ENCODE measurements at places on chromosomes 16 and 17. TPM values are rescaled to one million over a fixed set of nuclear protein-coding genes. Genes with fewer than 3 reads are reported as not detected.

EME1 gene
- total RNA-seq, result not detected

OR3A3 gene
- not detected for total RNA-seq

KIF18B gene
- total RNA-seq, result not detected

GPRC5C gene
- 17.9 TPM for total RNA-seq

HBM gene
- not detected for total RNA-seq

GRCh38 chr17:72822358-72823023 lies 270.0 kb downstream of the SLC39A11 start:
- DNase-seq, result no peak

DNA sequence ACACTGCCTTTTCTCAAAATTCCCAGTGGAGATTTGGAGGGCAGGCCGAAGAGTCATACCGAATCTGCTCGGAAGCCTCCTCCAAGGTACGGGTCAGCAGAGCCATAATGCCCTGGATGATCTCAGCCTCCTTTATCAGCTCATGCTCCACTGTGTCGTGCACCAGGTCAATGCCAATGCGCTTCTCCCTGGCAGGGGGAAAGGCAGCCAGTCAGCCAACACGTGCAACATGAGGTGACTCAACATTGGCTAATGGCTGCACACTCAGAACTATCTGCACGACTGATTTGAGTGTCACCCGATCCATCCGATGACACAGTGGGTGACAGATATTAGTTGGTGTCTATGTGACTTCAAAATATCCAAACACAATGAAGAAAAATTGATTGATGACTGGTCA lies 15.8 kb downstream of the TEKT1 start:
- DNase-seq, result no peak

- no peak for DNase-seq
Observed at GRCh38 chr16:4837733-4838501, 9.2 kb downstream of the GLYR1 start.

- no peak for DNase-seq
Observed at GRCh38 chr17:58217766-58218165, 1.3 kb downstream of the MKS1 start.

DNA sequence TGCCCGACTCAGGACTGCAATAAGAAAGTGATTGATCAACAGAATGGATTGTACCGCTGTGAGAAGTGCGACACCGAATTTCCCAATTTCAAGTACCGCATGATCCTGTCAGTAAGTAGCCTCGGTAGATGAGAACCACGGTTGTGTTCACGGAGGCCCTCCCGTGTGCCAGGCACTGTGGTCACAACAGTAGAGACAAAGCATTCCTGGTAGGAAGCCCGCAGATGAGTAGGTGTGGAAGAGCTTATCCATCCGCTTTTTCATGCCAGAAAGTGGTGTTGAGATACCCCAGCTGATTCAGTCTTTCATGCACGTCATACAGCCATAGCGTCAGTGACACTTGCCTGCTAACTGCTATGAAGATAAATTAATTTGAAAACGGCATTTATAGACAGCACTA lies 58.9 kb downstream of the RPA1 start:
- DNase-seq, result no peak

DNA sequence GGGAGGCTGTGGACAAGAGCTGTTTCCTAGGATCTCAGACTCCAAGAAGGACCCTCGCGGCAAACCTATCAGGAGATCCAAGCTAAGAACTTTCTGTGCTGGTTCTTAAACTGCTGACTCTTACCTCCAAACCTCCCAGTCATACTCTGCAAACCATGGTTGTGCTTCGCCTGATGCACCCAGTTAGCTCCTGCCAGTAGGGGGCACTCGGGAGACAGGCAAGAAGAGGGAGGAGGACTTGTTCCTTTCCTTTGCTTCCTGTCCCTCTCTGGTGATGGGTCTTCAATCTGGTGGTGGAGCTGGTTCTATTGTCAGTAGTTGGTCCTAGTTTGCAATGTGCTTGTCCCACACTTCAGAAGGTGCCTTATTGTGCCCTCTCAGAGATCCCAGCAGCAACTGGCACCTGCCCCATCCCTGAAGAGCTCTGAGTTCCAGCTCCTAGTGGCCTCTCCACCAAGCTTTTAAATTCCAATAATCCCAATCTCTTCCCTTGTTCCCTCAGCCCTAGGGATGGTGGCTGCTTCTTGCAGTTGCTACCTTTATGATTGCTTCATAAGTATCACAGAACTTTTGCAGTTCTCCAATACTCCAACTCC lies 113.5 kb upstream of the RPL38 start:
- no peak for DNase-seq

GRCh38 chr16:4767872-4768548 lies 1.0 kb upstream of the ZNF500 start:
- DNase-seq, result no peak

GRCh38 chr17:70552230-70552981 lies 383.1 kb downstream of the KCNJ2 start:
- no peak for DNase-seq

GRCh38 chr16:58535100-58535499 lies 19.8 kb downstream of the SETD6 start:
- DNase-seq, result no peak

GRCh38 chr17:15935891-15936290 lies 9.0 kb upstream of the ADORA2B start:
- DNase-seq, result no peak

DNA sequence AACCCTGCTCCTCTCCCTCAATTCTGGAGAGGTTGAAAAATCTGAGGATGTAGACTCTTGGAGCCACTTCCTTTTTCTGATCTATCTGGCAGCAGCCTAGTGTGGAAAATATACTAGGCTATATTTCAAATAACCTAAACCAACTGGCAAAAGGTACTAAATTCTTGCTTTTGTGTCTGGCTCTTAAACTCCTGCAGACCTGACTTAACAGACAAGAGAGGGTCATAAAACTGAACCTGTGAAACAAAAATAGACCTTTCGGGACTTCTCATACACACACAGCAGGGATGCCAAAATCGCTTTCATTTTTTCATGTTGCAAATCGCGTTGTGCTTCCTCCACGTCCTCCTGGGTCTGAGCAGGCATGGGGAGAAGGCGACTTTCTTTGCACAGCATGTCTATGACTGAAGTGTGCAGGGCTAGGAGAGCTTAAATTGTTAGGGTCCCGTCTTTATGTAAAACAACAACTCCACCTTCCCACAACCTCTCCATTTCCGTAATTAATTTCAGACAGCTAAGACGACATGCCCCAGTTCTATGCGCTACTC lies 520.7 kb upstream of the PSMD7 start:
- DNase-seq, result no peak

- no peak for DNase-seq
Observed at GRCh38 chr17:73424571-73424970, 112.8 kb upstream of the CDC42EP4 start.

GRCh38 chr16:86732621-86733295 lies 154.4 kb downstream of the FOXL1 start:
- no peak for DNase-seq

DNA sequence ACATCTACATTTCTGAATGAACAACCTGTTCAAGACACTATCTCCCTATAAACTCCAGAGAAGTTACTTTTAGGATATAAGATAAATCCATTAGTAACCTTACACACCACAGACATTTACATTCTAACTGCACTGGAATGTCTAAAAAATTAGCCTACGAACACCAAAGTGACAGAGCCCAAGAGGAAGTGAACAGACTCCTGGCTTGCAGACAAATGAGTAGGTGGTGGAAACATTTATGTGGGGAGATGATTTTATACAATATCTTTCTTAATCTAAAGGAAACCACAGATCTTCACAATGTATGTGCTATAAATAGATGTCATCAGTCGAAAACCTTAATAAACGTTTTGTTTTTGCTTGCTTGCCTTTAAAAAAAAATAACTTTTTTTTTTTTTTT lies 18.8 kb downstream of the ZNF652 start:
- DNase-seq, result no peak

GRCh38 chr17:83084621-83085056 lies 5.2 kb downstream of the METRNL start:
- no peak for DNase-seq

DNA sequence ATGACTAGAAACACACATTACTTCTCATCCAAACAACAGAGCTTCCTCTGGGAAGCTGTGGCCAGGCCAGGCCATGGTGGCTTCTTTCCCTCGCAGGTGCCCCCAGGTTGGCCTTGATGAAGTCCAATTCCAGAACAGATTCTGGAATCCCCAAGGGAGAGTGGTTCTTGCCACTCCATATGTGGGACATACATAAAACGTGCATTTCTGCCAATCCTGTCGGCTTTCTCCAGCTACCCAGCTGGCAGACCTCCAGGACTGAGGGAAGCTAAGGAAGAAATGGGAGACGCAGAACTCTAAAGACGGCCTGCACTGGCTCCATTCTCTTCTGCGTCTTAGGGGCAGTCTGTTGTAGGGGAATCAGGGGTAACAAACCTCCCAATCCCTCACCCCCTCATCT lies 219.2 kb upstream of the CDH5 start:
- DNase-seq, result no peak

- DNase-seq, result no peak
Observed at GRCh38 chr17:3497101-3497500, 21.3 kb downstream of the ASPA start.

- no peak for DNase-seq
Observed at GRCh38 chr17:75540923-75541503, 15.5 kb downstream of the LLGL2 start.

GRCh38 chr17:4594931-4595684 lies 10.8 kb downstream of the SMTNL2 start:
- DNase-seq, result no peak

All from mesenteric fat pad (tissue), 1 donor.